ENCODE measurements at places on chromosomes 16 and 17.

- peak overlapping the region; percentile 31 for H3K4me3 ChIP-seq
- peak; percentile 8 for ATAC-seq
- H3K27ac ChIP-seq: peak overlapping the region; percentile 88
- H3K4me1 ChIP-seq: no peaks in the 10 kb centered on the region
Measured at GRCh38 chr16:1308036-1308976, 1.1 kb upstream of the UBE2I start.

- no peaks in the 10 kb centered on the region for H3K4me1 ChIP-seq
- H3K4me3 ChIP-seq: no peak overlapping the region
- ATAC-seq: peak; percentile 57
- H3K27ac ChIP-seq: peak overlapping the region; percentile 76
- no peaks in the 10 kb centered on the region for H3K36me3 ChIP-seq
- no peaks in the 10 kb centered on the region for H3K27me3 ChIP-seq
Measured at GRCh38 chr17:9185142-9185541, 163.8 kb downstream of the NTN1 start.

DNA sequence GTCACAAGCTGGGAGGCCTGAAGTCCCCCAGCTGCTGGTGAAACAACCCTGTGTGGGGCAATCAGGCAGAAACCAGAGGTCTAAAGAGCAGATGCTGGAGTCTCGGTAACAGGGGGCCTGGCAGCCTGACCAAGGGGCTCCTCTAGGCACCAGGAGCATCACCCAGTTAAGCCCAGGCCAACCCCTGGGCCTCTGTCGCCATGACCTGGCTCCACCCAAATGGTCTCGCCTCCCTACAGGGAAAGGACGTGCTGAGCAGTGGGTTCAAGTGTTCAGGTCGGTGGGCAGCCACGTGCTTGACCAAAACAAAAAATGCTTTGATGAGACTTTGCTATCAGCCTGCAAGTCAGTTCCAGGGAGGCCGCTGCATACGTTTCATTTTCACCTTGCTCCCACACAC is 240.3 kb downstream of the ZNF423 start:
- no peaks in the 10 kb centered on the region for H3K4me1 ChIP-seq
- no peak overlapping the region for H3K4me3 ChIP-seq

GRCh38 chr16:57660715-57661463 is 7.2 kb upstream of the ADGRG3 start:
- no peaks in the 10 kb centered on the region for H3K4me1 ChIP-seq
- peaks cover 4% of the 10 kb centered on the region for H3K36me3 ChIP-seq
- H3K4me3 ChIP-seq: no peak overlapping the region
- peaks cover 13% of the 10 kb centered on the region for H3K27me3 ChIP-seq
- H3K27ac ChIP-seq: no peak overlapping the region
- ATAC-seq: no peak

DNA sequence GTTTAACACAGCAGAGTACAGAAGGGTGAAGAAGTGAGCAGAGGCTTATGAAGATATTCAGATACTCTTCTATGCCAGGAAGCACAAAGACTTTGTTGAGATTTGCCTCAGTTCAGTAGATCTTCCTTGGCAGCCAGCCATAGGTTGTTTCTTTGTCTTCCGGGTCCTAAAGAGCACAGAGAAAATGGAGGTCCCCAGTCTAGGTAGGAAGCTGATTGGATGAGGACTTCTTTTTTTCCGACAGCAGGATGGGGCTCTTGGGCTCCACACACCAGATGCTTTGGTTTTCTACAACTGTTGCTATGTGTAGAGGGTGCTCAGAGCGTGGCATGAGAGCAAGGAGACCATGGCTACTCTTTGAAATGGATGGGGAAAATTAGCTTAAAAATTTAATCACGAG is 8.3 kb upstream of the CDC6 start:
- peaks cover 79% of the 10 kb centered on the region for H3K36me3 ChIP-seq
- no peak for ATAC-seq
- H3K4me3 ChIP-seq: no peak overlapping the region
- no peaks in the 10 kb centered on the region for H3K27me3 ChIP-seq
- H3K27ac ChIP-seq: no peak overlapping the region
- H3K4me1 ChIP-seq: peaks cover 12% of the 10 kb centered on the region

GRCh38 chr16:14523632-14524031 is 106.4 kb downstream of the PARN start:
- H3K27ac ChIP-seq: no peak overlapping the region
- H3K4me1 ChIP-seq: peaks cover 24% of the 10 kb centered on the region
- no peaks in the 10 kb centered on the region for H3K27me3 ChIP-seq

- H3K4me3 ChIP-seq: no peak overlapping the region
- ATAC-seq: no peak
- H3K4me1 ChIP-seq: peaks cover 75% of the 10 kb centered on the region
- H3K27ac ChIP-seq: peak overlapping the region; percentile 86
Measured at GRCh38 chr16:85002608-85003007, 8.7 kb downstream of the ZDHHC7 start.

DNA sequence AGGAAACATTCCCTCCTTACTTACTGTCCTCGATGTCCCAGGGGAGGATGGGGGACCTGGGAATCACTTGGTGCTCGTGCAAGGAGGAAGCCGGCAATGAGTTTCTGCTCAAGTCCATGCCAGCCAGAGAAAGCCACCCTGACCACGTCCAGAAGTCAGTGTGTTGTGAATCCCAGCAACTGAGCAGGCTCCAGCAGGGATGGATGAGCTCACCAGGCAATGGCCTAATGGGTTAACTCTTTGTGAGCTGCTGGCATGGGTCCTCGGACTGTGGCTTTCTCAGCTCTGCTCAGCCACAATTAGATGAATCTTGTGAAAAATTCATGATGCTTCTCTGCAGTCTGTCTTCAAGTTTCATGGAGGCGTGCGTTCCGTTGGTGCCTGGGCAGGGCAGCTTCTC is at the start of gene PIRT:
TSS of gene PIRT (minus strand) at position 167 of the 400 bp plus-strand sequence. CDS start 12,442 bp downstream, outside the sequence.
- H3K27ac ChIP-seq: no peak within 1 kb of the TSS
- ATAC-seq: peak; percentile 11
- no peak within 1 kb of the TSS for H3K4me3 ChIP-seq
- H3K36me3 ChIP-seq: no peaks in the 10 kb centered on the region
- H3K27me3 ChIP-seq: peaks cover 12% of the 10 kb centered on the region
- H3K4me1 ChIP-seq: no peaks in the 10 kb centered on the region

- no peak overlapping the region for H3K4me3 ChIP-seq
- no peaks in the 10 kb centered on the region for H3K36me3 ChIP-seq
- no peaks in the 10 kb centered on the region for H3K27me3 ChIP-seq
- no peak for ATAC-seq
- no peaks in the 10 kb centered on the region for H3K4me1 ChIP-seq
Measured at GRCh38 chr16:53966821-53967571, 263.0 kb downstream of the FTO start.

GRCh38 chr16:23132775-23133463 is 16.3 kb downstream of the USP31 start:
- no peaks in the 10 kb centered on the region for H3K4me1 ChIP-seq
- ATAC-seq: peak; percentile 33
- no peaks in the 10 kb centered on the region for H3K36me3 ChIP-seq
- peak overlapping the region; percentile 22 for H3K4me3 ChIP-seq
- no peaks in the 10 kb centered on the region for H3K27me3 ChIP-seq
- H3K27ac ChIP-seq: peak overlapping the region; percentile 85

- no peaks in the 10 kb centered on the region for H3K36me3 ChIP-seq
- no peak for ATAC-seq
- no peak overlapping the region for H3K4me3 ChIP-seq
- H3K4me1 ChIP-seq: no peaks in the 10 kb centered on the region
- no peaks in the 10 kb centered on the region for H3K27me3 ChIP-seq
Measured at GRCh38 chr16:82088483-82088882, 53.4 kb downstream of the HSD17B2 start.

DNA sequence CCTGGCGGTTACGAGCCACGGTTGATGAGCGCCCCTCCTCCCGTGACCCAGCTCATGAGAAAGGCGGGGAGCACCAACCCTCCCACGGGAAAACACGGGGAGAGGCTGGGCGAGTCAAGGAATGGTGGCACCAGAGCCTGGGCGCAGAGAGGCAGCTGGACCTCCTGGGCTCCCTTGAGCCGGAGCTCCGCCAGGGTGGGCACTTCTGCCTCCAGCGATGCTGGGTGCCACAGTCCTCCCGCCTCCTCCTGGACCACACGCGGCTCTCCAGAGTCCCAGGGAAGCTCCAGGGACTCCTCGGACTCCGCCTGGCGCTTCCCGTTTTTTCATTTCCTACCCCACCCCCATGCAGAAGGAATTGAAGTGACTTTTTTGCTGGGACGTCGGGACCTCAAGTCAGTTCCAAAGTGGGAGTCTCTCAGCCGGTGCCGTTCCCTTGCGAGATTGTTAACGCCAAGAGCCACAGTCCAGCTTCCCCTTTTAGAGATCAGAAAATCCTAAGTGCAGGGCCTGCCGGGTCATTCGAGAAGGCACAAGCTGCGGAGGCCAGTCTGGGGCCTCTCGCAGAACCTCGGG is 6.6 kb upstream of the CBX8 start:
- H3K4me1 ChIP-seq: peaks cover 15% of the 10 kb centered on the region
- no peak overlapping the region for H3K27ac ChIP-seq
- no peaks in the 10 kb centered on the region for H3K36me3 ChIP-seq
- ATAC-seq: no peak
- H3K27me3 ChIP-seq: peaks cover 100% of the 10 kb centered on the region
- no peak overlapping the region for H3K4me3 ChIP-seq

- no peak for ATAC-seq
- H3K36me3 ChIP-seq: peaks cover 6% of the 10 kb centered on the region
- H3K27me3 ChIP-seq: peaks cover 68% of the 10 kb centered on the region
Measured at GRCh38 chr17:82386255-82386831, 14.8 kb downstream of the UTS2R start.

DNA sequence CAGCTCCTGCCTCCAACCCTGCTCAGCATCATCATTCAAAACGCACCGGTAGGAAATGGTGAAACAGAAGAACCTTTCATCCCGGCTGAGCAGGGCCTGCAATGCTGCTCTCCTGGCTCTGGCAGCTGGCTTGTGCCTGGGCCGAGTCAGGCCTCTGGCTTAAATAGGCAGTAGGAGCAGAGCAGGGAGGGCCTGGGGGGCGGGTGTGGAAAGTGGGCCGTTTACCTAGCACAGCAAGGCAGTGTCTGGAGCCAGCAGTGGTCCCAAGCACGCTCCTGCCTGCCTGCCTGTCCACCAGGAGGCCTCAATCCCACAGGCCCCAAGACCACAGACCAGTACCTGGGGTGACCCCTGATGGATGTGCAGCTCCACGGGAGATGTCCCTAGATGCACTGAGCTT is 59.3 kb downstream of the SMPD3 start:
- no peaks in the 10 kb centered on the region for H3K4me1 ChIP-seq
- H3K4me3 ChIP-seq: no peak overlapping the region
- H3K27ac ChIP-seq: no peak overlapping the region
- ATAC-seq: no peak
- peaks cover 12% of the 10 kb centered on the region for H3K27me3 ChIP-seq

DNA sequence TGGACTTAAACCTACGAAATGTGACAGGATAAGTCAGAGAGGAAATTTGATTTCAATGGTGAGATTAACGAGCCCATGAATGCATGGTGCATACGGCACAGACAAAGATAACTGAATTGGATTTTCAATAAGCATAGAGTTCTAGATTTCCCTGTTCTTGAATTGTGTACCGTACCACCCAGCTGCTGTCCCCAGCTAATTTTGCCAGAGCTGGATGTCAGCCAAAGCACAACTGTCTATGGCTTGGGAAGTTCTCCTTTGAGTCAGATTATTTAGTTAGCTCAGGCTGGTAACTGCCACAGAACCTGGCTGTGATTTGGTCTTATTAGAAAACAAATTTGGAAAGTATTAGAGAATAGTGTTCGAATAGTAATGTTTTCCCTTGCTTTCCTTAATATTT is 143.1 kb downstream of the CDH13 start:
- peaks cover 8% of the 10 kb centered on the region for H3K27me3 ChIP-seq
- no peak overlapping the region for H3K27ac ChIP-seq
- no peaks in the 10 kb centered on the region for H3K4me1 ChIP-seq
- ATAC-seq: no peak
- H3K4me3 ChIP-seq: no peak overlapping the region

DNA sequence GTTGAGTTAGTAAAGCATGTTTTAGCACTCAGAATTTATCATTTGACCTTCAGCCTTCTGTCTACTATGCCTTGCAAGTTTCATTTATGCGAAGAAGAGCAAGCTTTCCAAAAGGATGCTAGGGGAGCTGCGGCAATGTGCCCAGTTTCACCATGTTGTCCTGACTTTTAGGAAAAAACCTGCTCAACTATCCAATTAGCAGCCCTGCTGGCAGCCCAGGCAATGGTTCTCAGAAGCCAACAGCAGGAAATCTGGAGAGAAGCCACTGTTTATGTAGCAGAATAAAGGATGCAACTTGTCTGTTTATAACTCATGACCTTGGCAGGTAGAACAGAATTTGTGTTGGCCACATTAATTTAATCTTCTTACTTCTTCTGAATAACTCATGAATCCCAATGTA is 230.8 kb downstream of the ABCC12 start:
- no peak overlapping the region for H3K27ac ChIP-seq
- no peak overlapping the region for H3K4me3 ChIP-seq
- H3K27me3 ChIP-seq: peaks cover 4% of the 10 kb centered on the region
- H3K4me1 ChIP-seq: no peaks in the 10 kb centered on the region

GRCh38 chr17:79340333-79341221 is 266.0 kb downstream of the ENGASE start:
- ATAC-seq: no peak
- no peak overlapping the region for H3K4me3 ChIP-seq
- no peaks in the 10 kb centered on the region for H3K36me3 ChIP-seq
- no peak overlapping the region for H3K27ac ChIP-seq

DNA sequence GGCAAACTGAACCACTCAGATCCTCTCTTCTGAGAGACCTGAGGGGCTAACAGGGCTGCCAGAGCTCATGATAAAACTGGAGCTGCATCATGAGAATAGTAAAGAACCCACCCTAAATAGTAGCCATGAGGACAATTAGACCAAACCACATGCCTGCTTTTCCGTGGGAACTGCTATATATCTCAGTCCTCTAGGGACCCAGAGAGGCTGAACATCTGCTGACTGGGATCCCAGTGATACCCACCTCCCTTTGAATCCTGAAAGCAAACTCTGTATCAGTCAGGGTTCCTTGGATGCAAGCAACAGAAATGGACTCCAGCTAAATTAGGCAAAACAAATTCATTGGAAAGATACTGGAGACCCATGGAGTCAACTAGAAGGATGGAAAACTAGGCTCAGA is 6.5 kb downstream of the MT1X start:
- no peak overlapping the region for H3K27ac ChIP-seq
- H3K4me1 ChIP-seq: peaks cover 6% of the 10 kb centered on the region
- no peak overlapping the region for H3K4me3 ChIP-seq
- ATAC-seq: no peak
- H3K36me3 ChIP-seq: no peaks in the 10 kb centered on the region
- no peaks in the 10 kb centered on the region for H3K27me3 ChIP-seq

- no peaks in the 10 kb centered on the region for H3K36me3 ChIP-seq
- H3K27ac ChIP-seq: peak overlapping the region; percentile 80
- no peaks in the 10 kb centered on the region for H3K27me3 ChIP-seq
- peak overlapping the region; percentile 39 for H3K4me3 ChIP-seq
Measured at GRCh38 chr17:18225642-18226283, 328 bp downstream of the LLGL1 start.

DNA sequence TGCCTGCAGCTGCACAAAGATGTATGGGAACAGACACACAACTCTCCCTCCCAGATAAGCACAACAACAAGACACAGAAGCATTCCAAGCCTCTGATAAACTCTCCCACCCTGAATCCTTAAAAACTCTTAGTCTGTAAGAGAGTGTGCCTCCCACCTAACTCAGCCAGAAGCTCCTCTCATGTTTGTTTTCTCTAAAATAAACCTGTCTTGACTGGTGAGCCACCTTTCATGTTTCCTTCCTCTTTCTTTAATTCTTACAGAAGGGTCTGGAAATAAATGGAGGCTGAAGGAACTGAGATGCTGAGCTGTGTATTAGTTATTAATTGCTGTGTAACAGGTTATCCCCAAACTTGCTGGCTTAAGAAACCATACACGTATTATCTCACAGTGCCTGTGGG is 57.2 kb downstream of the MEOX1 start:
- no peak for ATAC-seq
- H3K27me3 ChIP-seq: no peaks in the 10 kb centered on the region
- no peak overlapping the region for H3K4me3 ChIP-seq
- no peaks in the 10 kb centered on the region for H3K36me3 ChIP-seq
- peaks cover 15% of the 10 kb centered on the region for H3K4me1 ChIP-seq
